HT-29 (cell line): ENCODE measurements at places on chromosomes 12 and 14. TPM values are rescaled to one million over a fixed set of nuclear protein-coding genes. Genes with fewer than 3 reads are reported as not detected.

DNA sequence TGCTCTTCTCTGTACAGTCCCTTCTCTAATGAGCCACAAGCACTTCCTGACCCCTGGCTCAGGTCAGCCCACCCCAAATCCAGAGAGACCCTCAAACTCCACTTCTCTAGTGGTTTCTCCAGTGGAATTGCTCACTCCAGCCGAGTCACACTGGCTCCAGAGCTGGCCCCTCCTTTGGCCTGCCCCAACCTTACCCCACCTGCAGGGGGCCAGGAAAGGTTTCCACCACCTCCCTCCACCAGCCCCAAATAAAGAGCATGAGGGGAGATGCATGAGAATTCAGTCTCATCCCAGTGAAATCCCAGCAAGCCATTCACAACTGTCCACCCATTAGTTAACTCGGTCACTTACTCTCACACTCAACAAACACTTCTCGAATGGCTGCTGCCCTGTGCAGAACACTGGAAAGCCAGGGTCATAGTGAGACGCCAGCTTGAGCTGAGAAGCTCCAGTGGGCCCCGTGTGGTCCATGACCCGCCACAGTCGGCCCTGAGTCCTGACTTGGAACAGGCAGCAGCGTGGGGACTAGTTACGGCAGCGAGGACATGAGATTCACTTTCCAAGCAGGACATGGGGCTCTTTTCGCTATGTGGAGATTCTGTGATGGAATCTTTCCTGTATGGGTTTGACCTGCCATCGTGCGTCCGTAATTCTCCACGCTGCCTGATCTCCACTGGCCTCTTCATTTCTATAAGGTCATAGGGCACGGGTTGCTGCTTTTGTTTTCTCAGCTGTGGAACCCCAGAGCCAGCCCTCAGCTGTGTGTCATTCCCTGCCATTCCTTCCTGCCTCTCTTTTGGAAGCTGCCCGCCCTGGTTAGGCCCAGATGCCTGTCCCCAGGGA, 44.2 kb downstream of the SLC6A12 start:
- no peak for DNase-seq

GRCh38 chr12:104596134-104596799, 139.5 kb downstream of the CHST11 start:
- no peak for DNase-seq

- no peak for DNase-seq
These were observed 137.1 kb upstream of the PMCH start for GRCh38 chr12:102334765-102335164.

GRCh38 chr12:109296431-109296830, 12.7 kb downstream of the FOXN4 start:
- DNase-seq = no peak

DNA sequence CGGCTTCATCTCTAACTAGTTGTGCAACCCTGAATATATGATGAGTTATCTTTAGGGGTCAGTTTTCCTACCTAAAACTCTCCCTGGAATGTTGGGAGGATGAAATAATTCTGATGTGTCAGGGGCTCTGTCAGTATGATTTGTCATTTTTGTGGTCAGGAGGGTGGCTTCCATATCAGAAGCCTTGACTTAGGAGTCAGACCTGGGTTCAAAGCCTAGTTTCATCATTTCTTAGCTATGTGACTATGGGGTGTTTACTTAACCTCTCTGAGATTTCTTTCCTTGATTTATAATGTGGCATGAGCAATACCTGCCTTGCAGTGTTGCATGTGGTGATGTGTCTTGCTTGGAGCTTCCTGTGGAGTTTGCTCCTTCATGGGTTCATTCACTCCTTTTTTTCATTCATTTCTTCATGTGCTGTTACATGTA, 146.8 kb downstream of the CHST11 start:
- no peak for DNase-seq

- no peak for DNase-seq
These were observed 1317.4 kb upstream of the TMEM132C start for GRCh38 chr12:126949558-126949957.

DNA sequence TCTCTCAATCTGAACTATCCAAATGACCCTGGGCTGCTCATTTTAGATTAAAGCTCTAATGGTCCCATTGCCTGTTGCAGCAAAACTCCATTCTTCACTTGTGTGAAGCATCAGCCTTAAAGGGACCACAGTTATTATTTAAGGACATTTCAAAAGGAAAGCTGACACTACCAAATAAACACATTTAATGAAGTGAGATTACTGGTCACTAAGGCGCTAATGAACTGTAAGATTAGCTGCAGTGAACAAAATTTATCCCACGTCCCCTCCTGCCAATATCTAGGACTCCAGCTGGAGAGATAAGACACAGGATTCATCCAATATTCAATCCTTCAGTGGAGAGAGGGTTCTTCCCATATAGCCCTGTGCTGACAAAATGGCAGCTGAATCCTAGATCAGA, 1029.2 kb upstream of the SEL1L start:
- DNase-seq = no peak

DNA sequence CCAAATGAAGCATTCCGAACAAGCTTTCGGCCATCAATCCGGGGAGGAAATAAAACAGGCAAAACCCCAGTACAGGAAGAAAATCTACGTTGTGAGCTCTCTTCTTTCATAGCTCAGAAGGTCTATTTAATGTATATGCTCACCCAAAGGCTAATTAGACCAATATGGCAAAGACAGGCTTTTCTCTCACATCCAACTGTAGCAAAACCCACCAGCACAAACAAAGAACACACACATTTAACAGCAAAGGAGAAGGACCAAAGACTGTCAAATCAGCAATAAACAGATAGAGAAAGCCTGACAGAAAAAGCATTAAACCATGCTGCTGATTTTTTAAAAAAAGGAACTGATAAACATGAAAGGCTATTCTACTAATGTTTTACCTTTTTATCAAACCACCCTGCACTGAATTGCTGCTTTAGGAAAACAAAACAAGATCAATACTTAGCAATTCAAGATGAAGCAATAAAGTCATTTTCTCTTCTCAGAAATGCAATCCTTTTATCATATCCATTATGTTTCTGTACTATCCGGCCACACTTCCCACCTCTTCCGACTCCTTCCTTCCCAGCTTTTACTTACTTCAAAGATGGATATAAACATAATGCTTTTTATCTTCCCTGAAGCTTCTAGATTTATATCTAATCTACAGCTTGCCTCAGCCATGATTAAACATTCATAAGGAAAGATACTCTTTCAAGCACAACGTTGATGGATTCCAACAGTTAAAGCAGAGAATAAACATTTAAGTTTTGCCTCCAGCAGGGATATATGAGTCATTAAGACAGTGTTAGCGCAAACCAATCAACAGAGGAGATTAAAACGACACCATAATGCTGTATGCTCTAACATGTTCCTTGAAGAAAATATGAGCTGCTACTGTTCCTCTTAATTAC, 74.6 kb upstream of the BBS10 start:
- DNase-seq = no peak

MLEC gene
- 226 and 266 TPM in 2 replicates for total RNA-seq

DNA sequence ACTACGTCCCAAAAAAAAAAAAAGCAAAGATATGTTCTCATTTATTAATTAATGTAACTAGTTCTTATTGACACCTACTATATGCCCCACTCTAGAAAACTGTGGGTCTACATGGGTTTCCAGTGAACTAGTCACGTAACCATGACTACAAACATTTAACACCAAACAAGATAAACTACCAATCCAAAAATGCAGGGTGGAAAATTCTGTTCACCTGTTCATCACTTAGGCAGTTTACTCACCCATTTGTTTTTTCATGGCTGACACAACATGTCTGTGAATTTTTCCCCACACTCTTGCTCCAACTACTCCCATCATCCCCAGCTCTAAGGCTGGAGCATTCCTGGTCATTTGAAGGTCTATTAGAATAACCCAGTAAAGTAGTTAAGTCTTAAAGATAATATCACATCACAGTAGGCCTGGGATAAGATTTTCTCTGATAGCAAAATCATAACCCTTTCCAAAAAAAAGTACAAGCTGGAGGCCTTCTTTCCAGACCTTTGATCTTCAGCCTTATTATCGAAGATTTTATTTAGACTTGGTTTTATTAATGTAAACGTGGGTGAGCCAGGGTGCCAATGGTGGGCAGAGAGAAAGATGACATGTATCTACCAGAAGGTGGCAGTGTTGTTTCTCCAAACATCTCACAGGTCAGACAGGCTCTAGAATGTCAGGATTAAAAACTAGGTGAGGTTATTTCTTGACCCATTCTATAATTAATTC, 61.6 kb upstream of the DAAM1 start:
- peak; percentile 67 for DNase-seq

GRCh38 chr14:89641495-89642175, 224.6 kb upstream of the FOXN3 start:
- DNase-seq = no peak

DNA sequence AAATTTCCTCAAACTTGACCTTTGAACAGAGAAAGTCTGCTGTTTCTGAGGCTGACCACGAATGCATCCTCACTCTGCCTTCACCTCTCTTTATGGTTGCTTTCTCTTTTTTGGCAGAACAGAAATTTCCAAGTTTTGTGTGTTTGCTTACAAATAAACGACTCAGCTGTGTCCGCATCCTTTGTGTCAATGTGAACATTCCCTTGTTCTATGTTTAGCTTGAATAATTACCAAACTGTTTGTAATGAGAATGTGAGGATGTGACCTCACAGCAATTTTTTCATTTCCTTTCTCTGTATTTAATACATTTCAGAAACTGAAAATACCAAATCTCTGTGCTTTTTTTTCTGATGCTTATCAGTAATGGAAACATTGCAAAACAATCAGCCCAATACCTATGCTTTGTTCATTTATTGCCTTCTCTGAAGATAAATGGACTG, 410.9 kb downstream of the EGLN3 start:
- DNase-seq = no peak

DNA sequence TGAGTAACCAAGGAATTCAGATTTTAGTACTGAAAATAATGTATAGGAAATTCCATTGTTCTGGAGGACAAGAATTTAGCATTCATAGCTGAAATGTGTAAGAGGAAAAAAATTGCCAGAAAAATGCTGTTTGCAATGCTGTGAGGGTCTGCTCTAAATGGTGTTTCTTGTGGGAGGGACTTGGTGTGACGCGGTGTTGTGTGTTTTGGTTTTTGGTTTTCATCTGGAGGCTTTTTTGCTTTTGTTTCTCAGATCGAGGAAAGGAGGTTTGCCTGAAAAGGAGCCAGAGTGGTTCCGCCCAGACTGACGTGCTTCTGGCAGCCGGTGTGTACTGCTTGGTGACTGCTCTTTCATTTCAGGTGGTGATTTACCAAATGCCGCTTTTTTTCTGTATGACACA, 211.8 kb upstream of the HMGA2 start:
- DNase-seq = no peak

- no peak for DNase-seq
These were observed 39.6 kb downstream of the CACNA1C start for GRCh38 chr12:2092354-2092753.

DNA sequence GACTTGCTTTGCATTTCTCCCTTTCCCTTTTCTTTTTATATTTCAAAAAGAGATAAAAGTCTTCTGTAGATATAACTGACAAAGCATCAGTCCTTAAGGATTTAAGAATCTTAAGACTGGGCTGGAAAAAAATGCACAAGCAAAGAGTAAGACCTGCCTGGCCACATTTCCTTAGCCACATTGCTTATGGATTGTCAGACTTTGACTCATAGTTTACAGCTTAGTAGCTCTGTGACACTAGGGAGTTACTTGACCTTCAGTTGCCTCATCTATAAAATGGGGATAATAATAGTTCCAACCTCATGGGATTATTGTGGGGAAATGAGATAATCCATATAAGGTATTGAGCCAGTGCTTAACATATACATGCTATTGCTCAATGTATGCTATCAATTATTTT, 66.4 kb upstream of the STK38L start:
- no peak for DNase-seq
